ENCODE measurements at places on chromosomes 2 and 18.

DNA sequence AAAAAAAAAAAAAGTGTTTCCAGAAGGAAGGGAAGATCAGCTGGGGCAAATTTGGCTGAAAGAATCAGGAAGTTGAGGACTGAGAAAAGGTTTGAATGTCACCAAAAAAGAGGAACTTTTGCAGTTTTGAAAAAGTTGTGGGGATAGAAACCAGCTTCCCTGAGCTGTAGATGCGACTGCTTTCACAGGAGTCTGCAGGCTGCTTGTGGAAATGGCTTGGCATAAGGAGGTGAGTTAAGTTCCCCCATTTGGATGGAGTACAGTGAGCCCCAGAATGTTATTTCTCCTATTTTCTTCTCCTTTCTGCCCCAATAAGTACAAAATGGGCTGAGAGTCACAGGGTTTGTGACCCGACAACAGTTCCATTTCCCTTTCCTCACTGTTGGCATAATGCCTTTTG is 16.5 kb upstream of the ME2 start:
- no peak for DNase-seq

GRCh38 chr18:58091099-58091611 is 47.1 kb downstream of the NEDD4L start:
- no peak for DNase-seq

GRCh38 chr2:225429717-225430116 is 30.2 kb downstream of the NYAP2 start:
- DNase-seq: no peak

DNA sequence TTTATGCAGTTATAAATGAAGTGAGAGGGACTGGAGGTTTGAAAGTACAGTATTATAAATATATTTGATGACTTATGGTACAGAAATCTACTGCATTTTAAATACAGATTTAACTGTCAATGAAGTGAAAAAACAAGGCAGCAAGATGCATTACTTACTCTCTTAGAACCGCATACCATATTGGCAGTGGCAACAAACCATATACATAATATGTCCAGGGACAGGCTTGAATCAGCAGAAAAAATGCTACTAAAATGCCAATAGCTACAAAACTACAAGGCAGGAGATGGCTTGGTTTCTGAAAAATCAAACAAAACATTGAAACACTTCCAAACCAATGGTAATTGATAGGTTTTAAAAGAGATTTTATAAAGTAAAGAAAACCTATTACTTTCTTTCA is 77.2 kb downstream of the PIGN start:
- DNase-seq: no peak

- DNase-seq: no peak
Measured at GRCh38 chr18:11502368-11502767, 107.0 kb upstream of the SLC35G4 start.

- DNase-seq: no peak
Measured at GRCh38 chr2:101942851-101943250, 48.9 kb upstream of the IL1R2 start.

DNA sequence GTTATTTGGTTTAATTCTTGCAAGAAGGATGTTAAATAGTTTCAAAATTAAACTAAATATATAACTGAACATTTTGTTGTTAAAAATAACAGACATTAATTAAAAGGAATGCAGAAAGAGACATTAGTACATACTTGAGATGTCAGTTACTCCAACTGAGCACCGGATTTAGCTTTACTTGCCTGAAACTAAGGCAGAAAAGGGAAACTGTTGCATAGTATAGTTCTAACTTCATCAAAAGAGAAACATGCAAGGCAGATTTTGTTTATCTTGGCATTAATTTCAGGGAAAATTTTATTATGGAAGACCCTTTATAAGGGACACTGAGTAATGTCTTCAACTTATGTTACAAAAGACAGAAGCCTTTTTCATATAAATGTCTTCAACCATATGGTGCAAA is 218.3 kb downstream of the STK39 start:
- no peak for DNase-seq

GRCh38 chr2:63663013-63663864 is 74.5 kb downstream of the MDH1 start:
- no peak for DNase-seq

DNA sequence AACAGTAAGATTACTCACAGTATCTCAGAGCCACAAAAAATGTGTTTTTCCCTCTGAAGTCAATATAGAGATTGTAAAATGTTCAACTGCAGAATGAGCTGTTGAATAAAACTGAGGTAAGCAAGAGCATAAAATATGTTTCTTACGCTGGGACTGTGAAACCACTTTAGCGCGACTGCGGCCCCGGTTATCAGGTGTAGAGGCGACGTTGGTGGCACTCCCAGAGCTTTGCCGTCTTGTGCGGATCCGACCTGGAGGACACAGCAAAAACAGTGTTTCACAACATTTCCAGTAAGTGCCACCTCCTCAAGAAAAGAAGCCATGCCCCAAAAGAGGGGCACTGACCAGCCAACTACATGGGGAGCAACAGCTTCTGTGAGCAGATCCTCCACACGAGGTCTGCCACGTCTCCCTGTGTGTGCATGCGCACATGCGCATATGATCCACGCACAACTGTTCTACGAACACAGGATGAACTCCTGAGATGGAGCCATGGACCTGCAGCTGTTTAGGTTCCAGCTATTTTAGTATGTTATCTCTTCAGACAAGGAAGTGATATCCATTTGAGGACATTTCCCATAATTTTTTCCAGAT is 100.7 kb upstream of the RNU4ATAC start:
- no peak for DNase-seq

DNA sequence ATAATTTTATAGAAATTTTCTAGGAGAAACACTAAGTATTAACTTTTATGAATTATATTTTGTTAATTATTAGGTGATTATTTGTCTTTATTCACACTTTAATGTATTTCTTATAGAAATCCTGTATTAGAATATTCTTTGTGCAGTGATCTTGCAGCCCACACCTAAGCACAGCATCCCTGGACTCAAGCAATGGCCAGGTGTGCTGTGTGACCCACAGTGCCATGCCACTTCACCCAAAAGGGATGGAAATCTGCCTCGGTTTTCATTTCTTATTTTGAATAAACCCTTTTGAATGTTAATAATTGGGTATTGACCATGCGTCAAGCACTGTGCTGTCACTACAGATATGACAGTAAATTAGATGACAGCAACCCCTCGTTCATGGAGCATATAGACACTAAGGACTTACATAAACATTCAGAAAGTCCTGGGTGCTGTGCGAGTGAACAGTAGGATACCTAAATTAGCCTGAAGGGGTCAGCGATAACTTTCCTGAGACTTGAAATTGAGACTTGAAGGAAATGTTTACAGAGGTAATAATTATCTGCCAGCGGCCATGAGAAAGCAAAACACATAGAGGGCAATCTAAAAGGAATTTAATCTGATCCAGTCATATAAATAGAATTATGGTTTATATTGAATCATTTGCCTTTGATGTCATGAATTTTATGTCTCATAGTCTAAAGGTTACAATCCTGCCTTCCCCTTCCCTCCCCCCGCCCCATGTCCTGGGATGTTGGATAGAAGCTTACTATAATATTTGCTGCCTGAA is 52.7 kb upstream of the CALCRL start:
- DNase-seq: no peak

DNA sequence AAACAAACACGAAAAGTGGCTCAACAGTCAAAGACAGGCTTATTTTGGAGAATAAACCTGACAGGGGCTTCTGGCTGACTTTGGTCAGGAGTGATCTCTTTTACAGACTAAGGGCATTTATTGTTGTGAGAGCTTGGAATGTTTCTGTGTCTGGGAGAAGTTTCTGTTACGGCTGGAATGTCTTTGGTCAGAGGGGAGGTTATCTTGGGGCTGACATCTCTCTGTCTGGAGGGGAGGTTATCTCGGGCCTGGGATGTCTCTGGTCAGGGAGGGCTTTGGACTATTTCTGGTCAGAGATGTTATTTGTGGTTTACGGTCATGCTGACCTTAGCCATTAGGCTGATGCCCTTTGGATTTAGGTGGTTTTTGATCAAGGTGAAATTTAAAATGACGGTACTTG is 345.5 kb upstream of the FSIP2 start:
- DNase-seq: no peak

GRCh38 chr2:85890522-85891176 is 1.9 kb upstream of the ST3GAL5 start:
- DNase-seq: no peak

GRCh38 chr2:62217970-62218369 is 22.1 kb downstream of the B3GNT2 start:
- no peak for DNase-seq

DNA sequence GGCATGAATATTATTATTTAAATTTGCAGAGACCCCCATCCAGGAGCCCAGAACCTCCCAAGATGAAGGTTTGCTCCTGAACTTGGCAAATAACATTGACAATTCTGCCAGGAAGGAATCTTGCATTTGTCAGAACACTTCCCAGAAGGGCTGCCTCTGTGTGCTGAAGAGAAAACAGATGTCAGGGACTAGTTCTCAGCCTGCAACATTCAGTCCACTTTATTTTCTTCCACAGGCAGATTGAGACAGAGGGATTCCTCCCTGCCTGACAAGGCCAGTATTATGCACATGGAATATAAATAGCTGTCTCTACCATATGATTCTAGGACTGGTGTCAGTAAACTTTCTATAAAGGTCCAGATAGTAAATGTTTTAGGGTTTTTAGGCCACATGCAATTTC is 171.5 kb upstream of the SIX2 start:
- no peak for DNase-seq

GRCh38 chr2:144265654-144266053 is 254.3 kb downstream of the ZEB2 start:
- no peak for DNase-seq

- DNase-seq: no peak
Measured at GRCh38 chr2:10348891-10349290, 46.2 kb downstream of the HPCAL1 start.

GRCh38 chr2:38098421-38099098 is 22.6 kb upstream of the CYP1B1 start:
- DNase-seq: no peak

DNA sequence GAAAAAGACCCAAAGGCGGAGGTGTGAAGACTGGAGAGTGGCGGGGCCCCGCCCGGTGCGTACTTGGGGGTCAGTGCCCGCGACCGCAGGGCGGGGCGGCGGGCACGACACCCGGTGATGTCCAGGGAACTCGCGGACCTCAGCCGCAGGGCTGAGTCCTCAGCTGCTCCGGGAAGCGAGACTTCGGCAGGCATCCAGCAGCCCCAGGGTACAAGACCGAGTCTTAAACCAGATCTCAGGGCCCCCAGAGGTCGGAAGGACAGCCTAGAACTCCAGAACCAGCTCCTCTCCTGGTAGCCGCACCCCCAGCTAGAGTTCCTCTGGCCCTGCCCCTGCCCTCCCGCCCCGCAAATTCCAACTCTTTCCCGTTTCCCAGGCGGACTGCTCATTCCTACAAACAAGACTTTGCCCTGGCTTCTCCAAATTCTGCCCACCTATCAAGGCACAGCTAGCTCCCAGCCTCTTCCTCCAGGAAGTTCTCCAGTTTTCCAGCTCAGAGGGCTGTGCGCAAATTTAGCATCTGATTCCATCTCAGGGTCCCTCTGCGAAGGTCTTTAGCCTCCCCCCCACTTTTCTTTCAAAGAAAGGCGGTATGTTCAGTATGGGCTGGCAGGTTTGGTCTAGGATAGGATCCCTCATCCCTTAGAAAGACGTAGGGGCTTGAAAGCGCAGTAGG is 26.0 kb upstream of the NOTO start:
- DNase-seq: no peak

- DNase-seq: no peak
Measured at GRCh38 chr18:374721-375168, 106.9 kb upstream of the THOC1 start.
